Spinal cord (tissue), 10 donors: ENCODE measurements at places on chromosomes 6 and 20. TPM values are rescaled to one million over a fixed set of nuclear protein-coding genes. Genes with fewer than 3 reads are reported as not detected.

GRCh38 chr6:78517399-78517798 is 350.0 kb upstream of the IRAK1BP1 start:
- H3K27ac ChIP-seq, result no peak overlapping the region
- no peaks in the 10 kb centered on the region for H3K4me1 ChIP-seq
- H3K27me3 ChIP-seq, result no peaks in the 10 kb centered on the region
- DNase-seq, result no peak

- peaks cover 30% of the 10 kb centered on the region for H3K36me3 ChIP-seq
- H3K27me3 ChIP-seq, result no peaks in the 10 kb centered on the region
- H3K4me1 ChIP-seq, result no peaks in the 10 kb centered on the region
- H3K27ac ChIP-seq, result no peak overlapping the region
These were observed 78.4 kb downstream of the BMP7 start for GRCh38 chr20:57188056-57188455.

DNA sequence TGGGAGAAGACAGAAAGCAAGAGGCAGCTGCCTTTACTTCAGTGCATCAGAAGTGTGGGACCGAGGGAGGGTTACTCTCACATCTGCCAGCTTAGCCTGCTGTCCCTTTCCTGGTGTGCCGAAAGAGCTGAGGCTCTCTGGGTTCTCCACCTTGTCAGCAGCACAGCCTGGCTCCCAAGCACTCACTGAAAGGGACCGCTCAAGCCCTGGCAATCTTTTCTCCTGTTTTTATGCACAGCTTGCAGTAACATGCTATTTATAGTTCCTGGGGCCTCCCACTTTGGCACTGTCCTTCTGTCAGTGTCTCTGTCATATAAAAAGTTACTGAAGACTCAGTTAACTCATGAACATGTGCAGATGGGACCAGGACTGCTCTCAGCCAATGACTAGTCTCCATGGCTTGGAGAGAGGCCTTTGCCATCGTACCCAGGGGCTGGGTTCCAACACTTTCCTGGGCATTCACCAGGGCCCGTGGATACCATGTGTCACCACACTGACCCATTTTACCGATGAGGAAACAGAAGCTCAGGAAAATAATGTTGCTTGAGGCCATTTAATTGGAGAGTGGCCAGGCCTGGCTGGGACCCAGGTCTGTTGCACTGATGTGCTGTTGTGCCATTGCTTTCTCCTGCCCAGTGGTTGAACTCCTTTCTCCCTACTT is 46.2 kb downstream of the PANK2 start:
- H3K27ac ChIP-seq, result no peak overlapping the region
- peaks cover 21% of the 10 kb centered on the region for H3K36me3 ChIP-seq
- H3K27me3 ChIP-seq, result no peaks in the 10 kb centered on the region
- no peak overlapping the region for H3K4me3 ChIP-seq
- peaks cover 9% of the 10 kb centered on the region for H3K4me1 ChIP-seq

DNA sequence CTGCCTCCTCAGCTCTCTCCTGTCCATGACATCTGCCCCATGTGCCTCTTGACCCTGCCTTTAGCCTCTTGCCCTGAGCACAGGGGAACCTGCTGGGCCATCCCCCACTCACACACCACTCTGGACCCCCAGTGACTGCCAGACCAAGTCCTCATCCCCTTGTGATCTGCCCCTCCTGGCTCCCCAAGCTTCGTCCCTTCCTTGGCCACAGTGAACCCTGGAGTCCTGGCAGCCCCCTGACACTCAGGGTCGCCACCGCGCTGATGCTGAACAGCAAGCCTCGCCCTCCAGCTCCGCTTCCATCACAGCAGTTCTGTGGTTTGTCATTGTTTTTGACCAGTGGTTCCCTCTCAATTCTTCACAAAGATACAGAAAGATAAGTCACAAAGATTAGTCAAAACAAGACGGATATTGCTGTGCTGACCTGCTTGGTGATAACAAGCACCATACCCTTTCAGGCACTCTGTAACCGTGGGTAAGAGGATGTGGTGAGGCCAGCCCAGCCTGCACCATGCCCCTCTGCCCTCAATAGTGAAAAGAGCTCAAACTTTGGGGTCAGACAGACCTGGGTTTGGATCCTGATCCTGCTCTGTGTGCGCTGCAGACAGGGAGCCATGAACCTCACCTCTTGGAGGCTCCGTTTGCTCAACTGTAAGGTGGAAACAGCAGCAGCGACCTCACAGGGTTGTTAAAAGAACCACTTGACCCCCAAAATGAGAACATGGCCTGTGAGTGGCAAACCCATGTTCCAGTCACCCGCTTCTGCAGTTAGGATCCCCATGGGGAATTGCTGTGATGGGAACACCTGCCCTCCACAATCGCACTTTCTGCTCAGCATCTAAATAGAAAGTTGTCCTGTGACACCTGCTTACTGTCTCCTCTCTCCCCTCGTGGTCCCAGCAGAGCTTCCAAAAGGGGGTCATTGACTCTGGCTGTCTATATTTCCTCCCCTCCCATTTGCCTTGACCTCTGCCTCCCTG is 114.5 kb downstream of the TOX2 start:
- peaks cover 26% of the 10 kb centered on the region for H3K4me1 ChIP-seq
- no peak overlapping the region for H3K27ac ChIP-seq
- H3K36me3 ChIP-seq, result no peaks in the 10 kb centered on the region
- H3K4me3 ChIP-seq, result no peak overlapping the region

DNA sequence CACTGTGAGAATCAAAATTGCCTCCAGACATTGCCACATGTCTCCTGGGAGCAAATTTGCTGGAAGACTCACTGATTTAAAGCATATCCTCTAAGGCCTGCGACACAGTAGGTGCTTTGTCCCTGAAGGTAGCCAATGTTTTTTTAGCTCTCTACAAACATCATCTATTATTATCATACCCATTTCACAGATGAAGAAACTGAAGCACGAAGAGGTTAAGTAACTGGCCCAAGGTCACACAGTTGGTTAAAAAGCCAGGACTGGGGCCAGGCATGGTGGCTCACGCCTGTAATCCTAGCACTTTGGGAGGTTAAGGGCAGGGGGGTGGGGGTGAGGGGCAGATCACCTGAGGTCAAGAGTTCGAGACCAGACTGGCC is 12.4 kb downstream of the SLC13A3 start:
- no peaks in the 10 kb centered on the region for H3K27me3 ChIP-seq
- H3K4me3 ChIP-seq, result no peak overlapping the region
- H3K27ac ChIP-seq, result no peak overlapping the region
- no peaks in the 10 kb centered on the region for H3K36me3 ChIP-seq
- H3K4me1 ChIP-seq, result peaks cover 20% of the 10 kb centered on the region
- no peak for DNase-seq

DNA sequence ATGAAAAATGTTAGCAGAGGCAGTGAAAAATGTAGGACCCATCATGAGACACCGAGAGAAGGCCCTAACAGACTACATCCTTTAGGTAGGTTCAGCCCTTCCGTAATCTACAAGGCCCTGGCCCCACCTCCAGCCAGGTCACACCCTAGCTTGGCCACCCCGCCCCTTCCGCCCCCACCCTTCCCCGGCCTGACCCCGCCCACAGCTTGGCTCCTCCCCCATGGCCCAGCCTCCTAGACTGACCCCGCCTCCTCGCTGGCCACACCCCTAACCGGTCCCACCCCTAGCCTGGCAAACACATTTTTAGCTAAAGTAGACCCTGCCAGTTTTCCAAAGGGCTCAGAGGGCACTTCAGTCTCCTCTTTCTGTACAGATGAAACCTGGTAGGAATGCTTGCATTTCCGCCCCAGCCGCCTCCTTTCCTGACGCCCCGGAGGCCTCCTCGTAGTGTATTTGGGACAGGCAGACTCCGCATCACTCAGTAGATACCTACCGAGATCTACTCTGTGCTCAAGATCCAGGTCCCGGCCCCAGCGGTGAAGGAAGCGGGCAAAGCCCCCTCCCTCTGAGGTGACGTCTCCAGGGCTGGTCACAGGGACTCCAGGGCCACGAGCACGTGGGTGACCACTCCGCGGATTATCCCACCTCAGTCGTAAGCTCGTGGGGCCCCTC is 443.5 kb downstream of the PREX1 start:
- peaks cover 8% of the 10 kb centered on the region for H3K4me1 ChIP-seq
- no peaks in the 10 kb centered on the region for H3K36me3 ChIP-seq
- DNase-seq, result no peak
- H3K27me3 ChIP-seq, result no peaks in the 10 kb centered on the region

DNA sequence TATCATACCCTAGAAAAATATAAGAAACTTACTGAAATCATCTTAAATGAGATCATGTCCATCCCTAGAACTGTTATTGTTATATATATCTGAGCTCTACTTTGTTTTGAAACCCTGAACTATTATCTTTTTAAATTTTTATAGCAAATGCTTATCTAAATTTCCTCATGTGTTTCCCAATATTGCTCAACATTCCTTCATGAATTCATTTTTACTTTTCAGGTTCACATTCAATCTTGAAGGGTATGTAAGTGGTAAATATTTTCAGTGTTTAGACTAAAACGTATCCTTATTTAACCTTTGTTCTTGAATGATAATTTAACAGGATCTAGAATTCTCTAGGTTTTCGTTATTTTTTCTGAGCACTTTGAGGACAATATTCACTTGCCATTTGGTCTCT is 23.9 kb downstream of the PDE7B start:
- no peaks in the 10 kb centered on the region for H3K27me3 ChIP-seq
- H3K27ac ChIP-seq, result no peak overlapping the region

- DNase-seq, result no peak
- peaks cover 14% of the 10 kb centered on the region for H3K4me1 ChIP-seq
- peak overlapping the region; percentile 88 for H3K4me3 ChIP-seq
These were observed 691 bp downstream of the ATRN start for GRCh38 chr20:3471397-3472021.

DNA sequence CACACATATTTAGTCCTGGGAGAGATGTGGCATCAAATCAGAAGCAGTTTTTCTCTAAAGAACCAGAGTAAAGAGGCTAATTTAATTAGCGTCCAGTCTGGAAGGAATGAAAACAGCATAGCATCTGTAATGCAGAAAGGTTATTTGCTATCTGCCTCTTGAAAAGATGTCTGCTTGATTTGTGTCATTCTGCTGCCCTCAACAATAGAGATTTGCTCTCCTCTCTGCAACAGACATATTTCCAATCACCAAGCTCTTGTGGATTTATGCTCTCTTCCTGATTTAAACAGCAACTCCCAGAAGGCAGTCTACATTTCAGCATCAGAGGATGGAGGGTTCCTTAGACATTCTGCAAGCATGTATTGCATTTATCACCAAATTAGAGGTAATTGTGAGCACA is 53.5 kb upstream of the AKAP12 start:
- no peak overlapping the region for H3K4me3 ChIP-seq
- no peaks in the 10 kb centered on the region for H3K4me1 ChIP-seq
- no peak overlapping the region for H3K27ac ChIP-seq
- H3K27me3 ChIP-seq, result no peaks in the 10 kb centered on the region
- H3K36me3 ChIP-seq, result no peaks in the 10 kb centered on the region

BPIFA3 gene
- not detected for total RNA-seq

NELFE gene
- total RNA-seq, result 75.5 TPM

MDFI gene
- 155 TPM for total RNA-seq

SLC17A9 gene
- 1.7 TPM for total RNA-seq

PRPH2 gene
- 9.0 TPM for total RNA-seq

MEI4 gene
- 1.6 TPM for total RNA-seq

GRM4 gene
- total RNA-seq, result 13.5 TPM
